Vagina (tissue), 2 donors: ENCODE measurements at places on chromosomes 3 and 15. TPM values are rescaled to one million over a fixed set of nuclear protein-coding genes. Genes with fewer than 3 reads are reported as not detected.

DNA sequence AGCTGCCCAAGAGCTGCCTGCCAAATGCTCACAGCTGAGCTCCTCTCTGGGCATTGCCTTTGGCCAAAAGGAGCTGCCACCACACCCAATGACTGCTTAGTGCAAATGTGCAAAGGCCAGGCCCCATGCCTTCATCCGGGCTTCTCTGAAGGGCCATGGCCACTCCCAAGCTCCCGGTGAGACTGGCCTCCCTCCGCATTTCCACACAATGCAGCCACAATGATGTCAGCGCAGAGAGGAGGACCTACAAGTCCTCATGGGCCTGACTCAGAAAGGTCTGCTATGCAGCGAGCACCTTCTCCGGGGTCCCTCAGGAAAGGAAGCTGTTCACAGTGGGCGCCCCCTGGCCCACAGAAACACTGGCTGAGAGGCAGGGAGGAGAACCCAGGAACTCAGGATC, 12.7 kb downstream of the OXTR start:
- no peak for DNase-seq
- no peak overlapping the region for H3K27ac ChIP-seq
- H3K4me1 ChIP-seq: no peaks in the 10 kb centered on the region
- no peaks in the 10 kb centered on the region for H3K27me3 ChIP-seq

DNA sequence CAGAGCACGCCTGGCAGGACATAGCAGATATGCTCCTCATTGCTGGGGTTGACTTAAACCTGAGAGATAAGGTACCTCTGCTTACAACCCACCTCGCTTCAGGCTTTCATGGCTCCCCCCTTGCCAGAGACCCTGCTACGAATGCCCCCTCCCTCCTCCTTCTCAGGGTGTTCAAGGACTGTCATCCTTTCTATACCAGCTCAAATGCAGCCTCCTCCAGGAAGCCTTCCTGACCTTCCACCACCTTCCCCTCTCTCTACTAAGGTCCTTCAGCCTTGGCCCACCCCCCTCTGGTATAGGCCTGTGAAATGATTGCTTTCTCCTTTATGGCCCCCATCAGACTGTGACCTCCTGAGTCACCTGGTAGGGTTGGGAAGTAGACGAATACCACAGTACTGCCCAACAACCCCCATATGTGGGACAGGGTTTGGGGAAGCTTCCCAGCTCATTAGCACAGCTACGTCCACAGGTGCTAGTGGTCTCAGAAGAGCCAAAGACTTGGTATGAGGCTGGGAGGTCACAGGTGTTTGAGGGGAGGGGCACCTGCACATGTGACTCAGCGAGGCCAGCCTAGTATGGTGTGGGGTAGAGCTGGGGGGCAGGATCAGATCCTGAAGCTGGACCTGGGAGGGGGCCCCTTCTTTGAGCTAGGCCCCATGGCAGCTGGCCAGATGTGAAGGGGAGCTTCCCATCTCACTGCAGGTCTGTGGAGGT, 32.0 kb downstream of the ANKDD1A start:
- H3K36me3 ChIP-seq: no peaks in the 10 kb centered on the region
- no peak overlapping the region for H3K27ac ChIP-seq
- H3K27me3 ChIP-seq: no peaks in the 10 kb centered on the region
- H3K4me3 ChIP-seq: no peak overlapping the region

Gene CACNA1D
- total RNA-seq: 0.74 TPM

GRCh38 chr15:31085359-31085758, 16.2 kb downstream of the TRPM1 start:
- DNase-seq: no peak
- no peak overlapping the region for H3K27ac ChIP-seq
- H3K4me1 ChIP-seq: peaks cover 34% of the 10 kb centered on the region
- no peak overlapping the region for H3K4me3 ChIP-seq
- no peaks in the 10 kb centered on the region for H3K36me3 ChIP-seq
- no peaks in the 10 kb centered on the region for H3K27me3 ChIP-seq

GRCh38 chr3:58009749-58010535, 1.7 kb downstream of the FLNB start:
- no peak for DNase-seq
- peaks cover 61% of the 10 kb centered on the region for H3K4me1 ChIP-seq
- H3K27ac ChIP-seq: peak overlapping the region; percentile 74
- no peaks in the 10 kb centered on the region for H3K36me3 ChIP-seq

GRCh38 chr3:41640076-41640475, 321.8 kb downstream of the ULK4 start:
- no peaks in the 10 kb centered on the region for H3K4me1 ChIP-seq
- DNase-seq: no peak
- no peak overlapping the region for H3K4me3 ChIP-seq
- no peak overlapping the region for H3K27ac ChIP-seq

- H3K4me1 ChIP-seq: no peaks in the 10 kb centered on the region
- no peaks in the 10 kb centered on the region for H3K27me3 ChIP-seq
- DNase-seq: no peak
- H3K27ac ChIP-seq: no peak overlapping the region
Observed at GRCh38 chr3:137035631-137036030, 77.8 kb downstream of the IL20RB start.

Gene CLRN1
- total RNA-seq: not detected

Gene SCAANT1
- not detected for total RNA-seq

- peak overlapping the region; percentile 32 for H3K27ac ChIP-seq
- peaks cover 19% of the 10 kb centered on the region for H3K4me1 ChIP-seq
- no peaks in the 10 kb centered on the region for H3K27me3 ChIP-seq
Observed at GRCh38 chr3:29708884-29709283, 428.0 kb downstream of the RBMS3 start.

- DNase-seq: no peak
- H3K27ac ChIP-seq: no peak overlapping the region
- H3K4me3 ChIP-seq: no peak overlapping the region
- H3K27me3 ChIP-seq: no peaks in the 10 kb centered on the region
Observed at GRCh38 chr3:188053710-188054380, 100.1 kb upstream of the LPP start.

DNA sequence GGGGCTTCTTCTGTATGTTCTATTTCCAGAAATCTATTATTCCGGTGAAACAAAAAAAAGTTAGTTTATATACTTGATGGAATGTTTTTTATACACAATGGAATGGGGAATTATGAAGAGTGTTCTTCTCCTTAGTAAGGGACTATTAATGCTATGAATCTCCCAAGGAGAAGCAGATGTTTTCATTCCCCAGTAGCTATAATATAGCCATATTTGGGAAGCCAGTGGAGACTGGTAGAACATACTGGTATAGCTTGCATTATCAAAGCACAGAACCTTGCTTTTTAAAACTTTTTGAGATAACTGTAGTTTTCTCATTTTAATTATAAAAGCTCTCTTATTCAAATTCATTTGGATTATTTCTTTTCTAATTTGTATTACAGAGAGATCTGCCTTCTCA, 38.3 kb downstream of the ADGRG7 start:
- no peak overlapping the region for H3K27ac ChIP-seq
- H3K36me3 ChIP-seq: no peaks in the 10 kb centered on the region
- no peak for DNase-seq
- no peaks in the 10 kb centered on the region for H3K4me1 ChIP-seq

DNA sequence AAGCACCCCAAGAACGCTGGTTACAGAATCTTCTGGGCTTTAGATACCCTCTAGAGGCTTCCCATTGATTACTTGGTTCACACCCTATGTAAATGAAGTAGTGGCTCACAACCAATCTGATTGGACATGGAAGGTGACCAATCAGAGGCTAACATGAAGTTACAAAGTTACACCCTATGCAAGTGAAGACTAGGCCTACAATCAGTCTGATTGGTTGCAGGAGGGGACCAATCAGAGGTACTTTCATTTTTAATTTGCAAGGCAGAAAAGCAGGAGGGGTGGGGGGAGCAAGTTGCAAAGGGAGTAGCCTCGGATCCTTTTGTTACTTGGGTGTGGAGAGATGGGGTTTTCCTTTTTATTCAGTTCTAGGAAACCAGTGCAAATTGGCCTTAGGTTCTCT, 11.1 kb upstream of the RTP2 start:
- no peak for DNase-seq
- H3K27me3 ChIP-seq: no peaks in the 10 kb centered on the region
- H3K4me3 ChIP-seq: no peak overlapping the region
- no peaks in the 10 kb centered on the region for H3K36me3 ChIP-seq
- H3K4me1 ChIP-seq: no peaks in the 10 kb centered on the region

Gene CTXND1
- total RNA-seq: 0.49 TPM

- no peaks in the 10 kb centered on the region for H3K36me3 ChIP-seq
- H3K4me3 ChIP-seq: no peak overlapping the region
- H3K4me1 ChIP-seq: no peaks in the 10 kb centered on the region
- DNase-seq: no peak
- H3K27me3 ChIP-seq: no peaks in the 10 kb centered on the region
- H3K27ac ChIP-seq: no peak overlapping the region
Observed at GRCh38 chr3:134663721-134664456, 13.1 kb upstream of the KY start.

GRCh38 chr3:101077361-101078011, 84.3 kb upstream of the ABI3BP start:
- no peaks in the 10 kb centered on the region for H3K27me3 ChIP-seq
- no peak overlapping the region for H3K4me3 ChIP-seq
- H3K27ac ChIP-seq: no peak overlapping the region
- no peaks in the 10 kb centered on the region for H3K36me3 ChIP-seq
- no peak for DNase-seq

Gene HES1
- 191 TPM for total RNA-seq

Gene RETNLB
- total RNA-seq: not detected

GRCh38 chr15:79953951-79954444, 17.0 kb downstream of the BCL2A1 start:
- no peaks in the 10 kb centered on the region for H3K36me3 ChIP-seq
- no peaks in the 10 kb centered on the region for H3K27me3 ChIP-seq
- H3K4me3 ChIP-seq: no peak overlapping the region
- H3K27ac ChIP-seq: no peak overlapping the region

Gene COL6A5
- total RNA-seq: not detected

GRCh38 chr3:166223120-166223519, 385.9 kb upstream of the BCHE start:
- no peak for DNase-seq
- no peak overlapping the region for H3K4me3 ChIP-seq
- no peak overlapping the region for H3K27ac ChIP-seq
- H3K36me3 ChIP-seq: no peaks in the 10 kb centered on the region
- no peaks in the 10 kb centered on the region for H3K27me3 ChIP-seq

DNA sequence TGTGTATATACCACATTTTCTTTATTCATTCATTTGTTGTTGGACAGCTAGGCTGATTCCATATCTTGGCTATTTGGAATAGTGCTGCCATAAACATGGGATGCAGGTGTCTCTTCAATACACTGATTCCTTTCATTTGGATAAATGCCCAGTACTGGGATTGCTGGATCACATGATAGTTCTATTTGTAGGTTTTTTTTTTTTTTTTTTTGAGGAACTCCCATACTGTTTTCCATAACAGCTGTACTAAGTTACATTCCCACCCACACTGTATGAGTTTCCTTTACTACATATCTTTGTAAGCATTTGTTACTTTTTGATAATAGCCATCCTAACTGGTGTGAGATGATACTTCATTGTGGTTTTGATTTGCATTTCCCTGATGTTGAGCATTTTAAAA, 437.7 kb downstream of the DIPK2A start:
- no peaks in the 10 kb centered on the region for H3K36me3 ChIP-seq
- H3K4me1 ChIP-seq: no peaks in the 10 kb centered on the region
- no peak overlapping the region for H3K4me3 ChIP-seq
- no peaks in the 10 kb centered on the region for H3K27me3 ChIP-seq
- no peak for DNase-seq

GRCh38 chr3:62208385-62208784, 165.0 kb downstream of the FEZF2 start:
- peaks cover 12% of the 10 kb centered on the region for H3K4me1 ChIP-seq
- no peaks in the 10 kb centered on the region for H3K27me3 ChIP-seq
- H3K36me3 ChIP-seq: no peaks in the 10 kb centered on the region
- no peak for DNase-seq

Gene PTH1R
- total RNA-seq: 13.0 TPM

DNA sequence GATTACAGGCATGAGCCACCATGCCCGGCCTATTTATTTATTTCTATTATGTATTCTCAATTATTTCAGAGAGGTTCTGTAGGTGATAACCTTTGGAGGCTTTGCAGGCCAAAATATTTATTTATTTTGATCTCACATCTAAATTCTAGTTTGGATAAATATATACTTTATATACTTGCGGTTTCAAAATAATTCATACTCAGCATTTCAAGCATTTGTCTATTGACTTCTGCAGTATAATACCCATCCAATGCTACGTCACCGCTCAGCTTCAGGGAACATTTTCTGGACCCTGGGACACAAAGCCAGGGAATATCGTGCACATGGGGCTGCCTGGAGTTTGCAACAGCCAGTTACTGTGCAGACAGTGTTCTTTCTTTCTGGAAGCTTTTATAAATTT, 22.6 kb downstream of the CGGBP1 start:
- no peaks in the 10 kb centered on the region for H3K36me3 ChIP-seq
- DNase-seq: no peak

Gene NPAP1
- total RNA-seq: not detected

DNA sequence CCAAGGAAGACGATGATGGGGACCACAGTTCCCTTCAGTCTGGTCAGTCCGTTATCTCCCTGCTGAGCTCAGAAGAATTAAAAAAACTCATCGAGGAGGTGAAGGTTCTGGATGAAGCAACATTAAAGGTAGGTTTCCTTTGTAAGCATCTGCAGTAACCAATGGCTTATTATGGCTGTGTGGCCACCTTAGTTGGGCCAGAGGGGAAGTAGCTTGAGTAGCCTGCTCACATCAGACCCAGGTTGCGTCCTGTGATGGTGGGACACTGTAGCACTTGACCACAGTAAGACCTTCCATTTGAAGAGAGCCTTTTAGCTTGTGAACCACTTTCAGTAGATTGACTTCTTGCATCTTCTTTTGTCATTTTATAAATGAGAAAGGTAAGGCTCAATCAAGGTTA, 22.6 kb downstream of the STARD5 start:
- H3K4me3 ChIP-seq: no peak overlapping the region
- H3K27ac ChIP-seq: no peak overlapping the region
- DNase-seq: no peak
- peaks cover 44% of the 10 kb centered on the region for H3K4me1 ChIP-seq
- no peaks in the 10 kb centered on the region for H3K36me3 ChIP-seq

DNA sequence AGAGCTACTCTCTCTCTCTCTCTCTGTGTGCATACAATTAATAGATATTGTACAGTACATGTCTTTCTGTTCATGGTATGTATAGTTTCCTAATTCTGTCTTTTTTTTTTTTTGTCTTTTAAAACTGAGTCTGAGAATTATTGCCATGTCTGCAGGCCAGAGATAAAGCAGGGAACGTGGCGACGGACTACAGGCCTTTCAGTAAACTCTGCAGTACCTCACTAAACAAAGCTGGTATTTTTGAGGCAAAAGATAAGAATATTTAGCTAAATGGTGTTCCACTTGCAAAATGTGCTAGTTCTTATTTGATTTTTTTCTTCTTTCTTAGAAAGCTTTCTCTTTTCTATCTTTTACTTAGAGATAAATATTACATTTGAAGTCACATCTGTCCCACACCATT, 44.0 kb upstream of the EHHADH start:
- DNase-seq: no peak
- H3K4me1 ChIP-seq: no peaks in the 10 kb centered on the region
- H3K27me3 ChIP-seq: no peaks in the 10 kb centered on the region
- H3K27ac ChIP-seq: no peak overlapping the region
